ENCODE measurements at places on chromosomes 16 and 17.

DNA sequence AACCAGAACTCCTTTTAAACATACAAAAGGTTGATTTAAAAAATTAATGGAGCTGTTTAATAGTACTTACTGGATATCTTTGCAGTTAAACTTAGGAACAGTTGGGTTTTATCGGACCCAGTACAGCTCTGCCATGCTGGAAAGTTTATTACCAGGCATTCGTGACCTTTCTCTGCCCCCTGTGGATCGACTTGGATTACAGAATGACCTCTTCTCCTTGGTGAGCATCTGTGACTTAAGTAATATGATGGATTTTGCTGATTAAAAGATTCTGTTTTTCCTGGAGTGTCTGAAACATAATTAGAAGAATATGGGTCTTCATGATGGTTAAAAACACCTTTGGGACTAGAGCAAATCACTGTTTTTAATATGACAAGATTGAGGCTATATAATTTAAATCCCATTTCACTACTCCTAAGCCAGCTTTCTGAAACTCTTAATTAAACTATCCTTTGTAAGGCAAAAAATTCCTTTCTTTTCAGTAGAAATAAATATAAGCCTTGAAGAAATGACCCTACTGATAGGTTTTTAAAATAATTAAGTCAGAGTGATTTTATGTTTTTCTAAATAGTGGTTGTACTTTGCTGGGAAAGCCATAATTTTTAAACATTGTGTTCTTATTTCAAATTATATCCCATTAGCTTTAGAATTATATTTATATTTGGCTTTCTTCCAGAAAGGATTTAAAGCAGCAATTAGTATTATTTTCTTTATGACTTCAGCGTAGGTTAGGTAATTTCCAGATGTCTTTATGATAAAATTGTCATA is 45.7 kb upstream of the KPNB1 start:
- no peaks in the 10 kb centered on the region for H3K27me3 ChIP-seq
- H3K4me1 ChIP-seq: no peaks in the 10 kb centered on the region
- H3K4me3 ChIP-seq: no peak overlapping the region
- DNase-seq: no peak
- no peak overlapping the region for H3K27ac ChIP-seq
- H3K36me3 ChIP-seq: peaks cover 54% of the 10 kb centered on the region

DNA sequence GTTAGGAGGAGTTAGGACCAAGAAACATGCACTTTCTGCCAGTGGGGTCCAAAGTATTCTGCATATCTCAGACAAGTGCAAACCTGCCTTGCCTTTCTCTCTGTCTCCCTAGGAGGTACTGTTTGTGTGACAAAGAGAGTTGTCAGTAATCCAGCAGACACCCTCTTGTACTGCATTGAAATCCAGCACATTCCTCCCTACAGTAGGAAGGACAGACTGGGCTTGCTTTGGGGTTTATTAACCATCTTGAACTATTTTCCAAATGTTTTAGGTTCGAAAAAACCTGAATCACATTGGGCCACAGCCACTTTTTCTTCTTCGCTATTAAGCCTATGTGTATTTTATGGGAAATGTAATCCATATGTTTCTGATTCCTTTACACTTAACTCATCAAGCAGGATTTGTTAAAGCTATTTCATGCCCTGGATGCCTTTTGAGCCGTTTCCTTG is 204.2 kb upstream of the KCNJ16 start:
- no peak overlapping the region for H3K27ac ChIP-seq
- H3K27me3 ChIP-seq: no peaks in the 10 kb centered on the region
- H3K4me1 ChIP-seq: no peaks in the 10 kb centered on the region
- no peaks in the 10 kb centered on the region for H3K36me3 ChIP-seq
- no peak for DNase-seq
- no peak overlapping the region for H3K4me3 ChIP-seq

GRCh38 chr16:62249069-62249468 is 212.8 kb upstream of the CDH8 start:
- DNase-seq: no peak
- no peak overlapping the region for H3K27ac ChIP-seq
- no peak overlapping the region for H3K4me3 ChIP-seq
- H3K4me1 ChIP-seq: no peaks in the 10 kb centered on the region

DNA sequence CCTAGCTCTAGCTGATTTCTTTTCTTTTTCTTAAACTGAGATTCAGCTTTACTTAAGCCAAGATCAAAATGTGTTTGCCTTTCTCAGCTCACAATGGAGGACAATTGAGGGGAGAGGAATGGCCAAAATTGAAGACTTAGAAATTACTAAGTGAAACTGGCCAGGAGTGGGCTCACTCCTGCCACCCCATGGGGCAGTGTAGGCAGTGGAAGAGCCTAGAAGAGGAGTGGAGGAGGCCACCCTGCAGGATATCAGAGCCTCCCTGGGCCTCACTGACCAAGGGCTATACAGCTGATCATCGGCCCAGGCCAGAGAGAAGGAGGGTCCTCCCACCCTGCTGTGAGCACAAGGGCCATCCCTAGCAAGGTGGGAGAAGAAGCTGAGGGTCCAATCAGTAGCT is 119.8 kb downstream of the CCT6B start:
- H3K27ac ChIP-seq: peak overlapping the region; percentile 17
- no peak overlapping the region for H3K4me3 ChIP-seq
- no peaks in the 10 kb centered on the region for H3K36me3 ChIP-seq
- peaks cover 43% of the 10 kb centered on the region for H3K4me1 ChIP-seq
- no peaks in the 10 kb centered on the region for H3K27me3 ChIP-seq
- no peak for DNase-seq

- H3K36me3 ChIP-seq: peaks cover 4% of the 10 kb centered on the region
- H3K27me3 ChIP-seq: no peaks in the 10 kb centered on the region
- H3K4me3 ChIP-seq: peak overlapping the region; percentile 100
- H3K27ac ChIP-seq: peak overlapping the region; percentile 97
- DNase-seq: no peak
Observed at GRCh38 chr17:1398028-1398427, 2.0 kb downstream of the YWHAE start.

- no peak overlapping the region for H3K27ac ChIP-seq
- H3K27me3 ChIP-seq: no peaks in the 10 kb centered on the region
- no peak overlapping the region for H3K4me3 ChIP-seq
- DNase-seq: no peak
- no peaks in the 10 kb centered on the region for H3K36me3 ChIP-seq
- no peaks in the 10 kb centered on the region for H3K4me1 ChIP-seq
Observed at GRCh38 chr17:56486732-56487131, 106.8 kb upstream of the NOG start.

- no peaks in the 10 kb centered on the region for H3K27me3 ChIP-seq
- peak within 1 kb of the TSS; percentile 37 for H3K27ac ChIP-seq
- H3K36me3 ChIP-seq: peaks cover 54% of the 10 kb centered on the region
- H3K4me3 ChIP-seq: peak within 1 kb of the TSS; percentile 37
- peaks cover 21% of the 10 kb centered on the region for H3K4me1 ChIP-seq
Observed at GRCh38 chr16:370443-370842, at the start of gene MRPL28. MRPL28 (minus strand) TSS chr16:370538; CDS start chr16:370218, 320 bp downstream.

DNA sequence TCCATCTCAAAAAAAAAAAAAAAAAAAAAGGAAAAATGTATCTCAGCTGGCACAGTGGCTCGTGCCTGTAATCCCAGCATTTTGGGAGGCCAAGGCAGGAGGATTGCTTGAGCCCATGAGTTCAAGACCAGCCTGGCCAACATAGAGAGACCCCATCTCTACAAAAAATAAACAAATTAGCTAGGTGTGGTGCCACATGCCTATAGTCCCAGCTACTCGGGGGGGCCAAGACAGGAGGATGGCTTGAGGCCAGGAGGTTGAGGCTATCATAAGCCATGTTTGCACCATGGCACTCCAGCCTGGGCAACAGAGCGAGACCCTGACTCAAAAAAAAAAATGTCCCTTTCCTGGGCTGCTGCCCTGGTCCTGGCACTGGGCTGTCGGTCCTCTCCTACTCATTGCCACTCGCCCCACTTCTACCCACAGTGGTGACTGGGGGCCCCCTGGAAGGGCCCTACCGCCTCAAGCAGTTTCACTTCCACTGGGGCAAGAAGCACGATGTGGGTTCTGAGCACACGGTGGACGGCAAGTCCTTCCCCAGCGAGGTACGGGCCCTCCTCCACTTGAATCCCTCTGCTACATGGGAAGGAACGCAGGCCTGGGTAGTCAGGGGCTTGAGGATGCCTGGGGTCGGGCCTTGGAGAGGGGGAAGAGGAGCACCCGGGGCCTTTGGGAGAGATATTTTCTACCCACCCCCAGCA is 6.1 kb downstream of the CA7 start:
- no peak for DNase-seq
- H3K4me1 ChIP-seq: no peaks in the 10 kb centered on the region
- H3K36me3 ChIP-seq: no peaks in the 10 kb centered on the region
- H3K27ac ChIP-seq: no peak overlapping the region
- H3K27me3 ChIP-seq: peaks cover 3% of the 10 kb centered on the region
- H3K4me3 ChIP-seq: no peak overlapping the region

- no peaks in the 10 kb centered on the region for H3K27me3 ChIP-seq
- H3K27ac ChIP-seq: no peak overlapping the region
- no peak for DNase-seq
- no peaks in the 10 kb centered on the region for H3K36me3 ChIP-seq
- no peak overlapping the region for H3K4me3 ChIP-seq
- H3K4me1 ChIP-seq: no peaks in the 10 kb centered on the region
Observed at GRCh38 chr16:48441863-48442279, 56.7 kb upstream of the SIAH1 start.

DNA sequence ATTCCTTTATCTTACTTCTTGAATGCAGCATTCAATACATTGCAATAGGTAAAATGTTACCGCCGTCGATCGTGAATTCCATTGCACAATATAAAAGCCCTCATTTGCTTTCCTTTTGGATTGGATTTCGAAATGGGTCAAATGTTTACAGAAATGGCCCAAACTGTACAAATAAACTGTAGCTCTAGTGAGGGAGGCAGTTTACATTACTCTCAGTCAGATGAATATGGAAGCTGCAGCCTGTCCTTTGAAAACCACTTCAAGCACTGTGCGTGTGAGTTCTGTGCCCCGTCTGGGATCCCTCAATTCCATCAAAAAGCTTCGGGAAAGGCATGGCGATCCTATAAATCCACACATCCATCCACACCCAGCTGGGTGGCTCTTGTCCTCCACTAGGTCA is 258.6 kb upstream of the FOXF1 start:
- H3K4me3 ChIP-seq: no peak overlapping the region
- H3K27me3 ChIP-seq: no peaks in the 10 kb centered on the region
- no peak overlapping the region for H3K27ac ChIP-seq
- no peaks in the 10 kb centered on the region for H3K36me3 ChIP-seq
- no peak for DNase-seq

GRCh38 chr16:10987361-10988163 is 43.2 kb downstream of the CLEC16A start:
- no peak overlapping the region for H3K27ac ChIP-seq
- H3K4me3 ChIP-seq: no peak overlapping the region
- peaks cover 16% of the 10 kb centered on the region for H3K4me1 ChIP-seq
- no peaks in the 10 kb centered on the region for H3K27me3 ChIP-seq
- no peak for DNase-seq

- H3K4me3 ChIP-seq: no peak overlapping the region
- H3K4me1 ChIP-seq: no peaks in the 10 kb centered on the region
- no peak overlapping the region for H3K27ac ChIP-seq
- no peak for DNase-seq
- no peaks in the 10 kb centered on the region for H3K27me3 ChIP-seq
Observed at GRCh38 chr16:85524630-85525419, 88.3 kb upstream of the GSE1 start.

DNA sequence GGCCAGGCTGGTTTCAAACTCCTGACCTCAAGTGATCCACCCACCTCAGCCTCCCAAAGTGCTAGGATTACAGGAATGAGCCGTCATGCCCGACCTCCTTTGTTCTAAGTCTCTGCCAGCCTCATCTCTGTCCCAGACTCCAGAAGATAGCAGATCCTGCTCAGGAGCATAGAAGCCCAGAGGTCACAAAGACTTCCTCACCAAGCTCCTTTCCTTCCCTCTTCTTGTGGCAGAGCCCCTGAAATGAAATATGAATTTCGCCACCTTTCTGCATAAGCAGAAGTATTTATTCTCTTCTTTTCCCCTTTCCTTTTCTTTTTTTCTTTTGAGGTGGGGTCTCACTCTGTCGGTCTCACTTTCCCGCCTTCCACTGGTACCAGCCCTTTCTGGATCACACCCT is 11.5 kb upstream of the PIPOX start:
- no peaks in the 10 kb centered on the region for H3K36me3 ChIP-seq
- H3K4me1 ChIP-seq: no peaks in the 10 kb centered on the region
- H3K27ac ChIP-seq: no peak overlapping the region
- DNase-seq: no peak
- no peak overlapping the region for H3K4me3 ChIP-seq

- H3K27me3 ChIP-seq: no peaks in the 10 kb centered on the region
- no peak for DNase-seq
- no peaks in the 10 kb centered on the region for H3K4me1 ChIP-seq
- no peaks in the 10 kb centered on the region for H3K36me3 ChIP-seq
Observed at GRCh38 chr17:31786796-31787481, 72.1 kb downstream of the COPRS start.

- H3K27ac ChIP-seq: no peak overlapping the region
- no peak overlapping the region for H3K4me3 ChIP-seq
- H3K4me1 ChIP-seq: no peaks in the 10 kb centered on the region
- no peak for DNase-seq
Observed at GRCh38 chr17:32920293-32920692, 7.7 kb upstream of the TMEM98 start.

GRCh38 chr16:3007957-3008689 is 4.6 kb upstream of the CLDN9 start:
- H3K27ac ChIP-seq: no peak overlapping the region
- peaks cover 3% of the 10 kb centered on the region for H3K27me3 ChIP-seq
- peak overlapping the region; percentile 18 for H3K4me3 ChIP-seq
- H3K36me3 ChIP-seq: no peaks in the 10 kb centered on the region
- peaks cover 30% of the 10 kb centered on the region for H3K4me1 ChIP-seq

DNA sequence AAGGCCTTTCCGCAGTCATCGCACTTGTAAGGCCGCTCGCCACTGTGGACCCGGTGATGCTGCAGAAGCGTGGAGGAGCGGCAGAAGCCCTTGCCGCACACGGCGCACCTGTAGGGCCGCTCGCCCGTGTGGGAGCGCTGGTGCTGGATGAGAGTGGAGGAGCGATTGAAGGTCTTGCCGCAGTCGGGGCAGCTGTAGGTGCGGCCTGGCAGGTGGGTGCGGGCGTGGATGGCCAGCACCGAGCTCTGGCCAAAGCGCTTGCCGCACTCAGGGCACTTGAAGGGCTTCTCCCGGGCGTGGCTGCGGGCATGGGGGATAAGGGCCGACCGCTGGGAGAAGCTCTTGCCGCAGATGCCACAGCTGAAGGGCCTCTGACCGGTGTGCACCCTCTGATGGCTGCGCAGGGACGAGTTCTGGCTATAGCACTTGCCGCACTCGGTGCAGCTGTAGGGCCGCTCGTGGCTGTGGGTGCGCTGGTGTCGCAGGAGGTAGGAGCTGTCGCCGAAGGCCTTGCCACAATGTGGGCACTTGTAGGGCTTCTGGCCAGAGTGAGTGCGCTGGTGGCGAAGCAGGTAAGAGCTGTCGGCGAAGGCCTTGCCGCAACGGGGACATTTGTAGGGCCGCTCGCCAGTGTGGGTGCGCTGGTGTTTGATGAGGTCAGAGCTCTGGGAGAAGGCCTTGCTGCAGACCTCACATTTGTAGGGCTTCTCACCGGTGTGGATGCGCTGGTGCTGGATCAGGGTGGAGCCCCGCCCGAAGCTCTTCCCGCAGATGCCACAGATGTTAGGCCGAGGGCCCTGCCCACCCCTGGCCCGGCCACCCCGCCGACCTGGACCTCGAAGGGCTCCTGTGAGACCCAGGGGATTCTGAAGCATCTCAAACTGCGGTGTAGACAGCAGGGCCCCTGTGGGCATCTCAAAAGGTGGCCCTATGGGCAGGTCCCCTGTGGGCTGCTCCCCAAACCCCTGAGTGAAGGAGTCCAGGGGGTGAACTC is 1.5 kb downstream of the ZNF768 start:
- H3K4me3 ChIP-seq: no peak overlapping the region
- H3K4me1 ChIP-seq: peaks cover 12% of the 10 kb centered on the region
- H3K27ac ChIP-seq: peak overlapping the region; percentile 30
- H3K36me3 ChIP-seq: peaks cover 19% of the 10 kb centered on the region

GRCh38 chr17:13534946-13535345 is 66.8 kb downstream of the HS3ST3A1 start:
- H3K36me3 ChIP-seq: no peaks in the 10 kb centered on the region
- H3K27me3 ChIP-seq: peaks cover 5% of the 10 kb centered on the region
- no peak for DNase-seq
- H3K4me3 ChIP-seq: no peak overlapping the region
- no peak overlapping the region for H3K27ac ChIP-seq

Data from effector memory CD4-positive, alpha-beta T cell (primary cell).